Activated T-helper 1 cell treated with anti-CD3 and anti-CD28 coated beads, Interleukin-12 subunit alpha, Interleukin-12 subunit beta, Interleukin-2, Interleukin-4 antibody, amounts not matched to agents 30 ng/mL and 10 ng/mL and 1 ng/mL, durations not matched to agents 14 hours and 24 hours and 36 hours (primary cell): ENCODE measurements at places on chromosomes 4 and X. TPM values are rescaled to one million over a fixed set of nuclear protein-coding genes. Genes with fewer than 3 reads are reported as not detected.
A peak's percentile ranks its signal among the peaks of the same experiment; 100 is the strongest.

Gene WDR17
- total RNA-seq = 1.5 and 1.6 TPM in 2 replicates

GRCh38 chrX:105697984-105698781 is 124.2 kb upstream of the NRK start:
- no peak overlapping the region for H3K4me3 ChIP-seq
- no peak for DNase-seq
- no peaks in the 10 kb centered on the region for H3K4me1 ChIP-seq
- no peaks in the 10 kb centered on the region for H3K27me3 ChIP-seq

GRCh38 chr4:145939856-145940255 is 1.2 kb upstream of the ZNF827 start:
- peaks cover 3% of the 10 kb centered on the region for H3K27me3 ChIP-seq
- DNase-seq = no peak
- peaks cover 33% of the 10 kb centered on the region for H3K4me1 ChIP-seq
- no peak overlapping the region for H3K27ac ChIP-seq
- peak overlapping the region; percentile 95 for H3K4me3 ChIP-seq

- DNase-seq = no peak
- H3K27me3 ChIP-seq = no peaks in the 10 kb centered on the region
- no peak overlapping the region for H3K4me3 ChIP-seq
- no peak overlapping the region for H3K27ac ChIP-seq
- H3K36me3 ChIP-seq = peaks cover 6% of the 10 kb centered on the region
- H3K4me1 ChIP-seq = peaks cover 7% of the 10 kb centered on the region
Observed at GRCh38 chr4:87196927-87197326, 23.5 kb downstream of the KLHL8 start.

DNA sequence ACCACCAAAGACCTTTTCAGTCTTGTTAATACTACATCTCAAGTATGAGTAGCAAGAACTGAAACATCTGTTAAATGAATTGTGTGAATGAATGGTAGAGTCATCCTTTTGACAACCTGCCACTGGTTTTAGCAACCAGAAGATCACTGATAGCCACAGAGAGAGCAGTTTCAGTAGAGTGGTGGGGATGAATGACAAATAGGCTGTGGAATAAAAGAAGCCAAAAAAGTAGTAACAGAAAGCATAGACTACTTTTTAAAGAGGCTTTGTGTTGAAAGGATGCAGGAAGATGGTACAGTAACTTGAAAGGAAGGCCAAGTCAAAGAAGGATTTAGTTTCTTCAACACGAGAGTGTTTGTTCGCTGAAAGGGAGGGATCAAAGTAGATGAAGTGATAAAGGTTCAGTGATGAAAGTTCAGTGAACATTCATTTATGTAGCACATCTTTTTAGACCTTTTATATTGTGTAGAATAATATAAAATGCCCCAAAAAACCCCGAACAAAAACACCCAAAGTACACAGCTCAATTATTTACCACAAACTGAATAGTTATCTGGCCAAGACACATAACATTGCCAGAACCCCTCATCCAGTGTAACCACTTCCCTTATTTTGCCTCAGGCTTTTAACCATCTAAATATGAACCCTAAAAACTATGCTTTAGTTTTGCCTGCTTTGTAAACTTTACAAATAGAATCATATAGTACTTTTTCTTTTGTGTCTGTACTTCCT is 40.1 kb upstream of the EIF1AX start:
- H3K27ac ChIP-seq = peak overlapping the region; percentile 71
- no peaks in the 10 kb centered on the region for H3K27me3 ChIP-seq
- H3K4me3 ChIP-seq = no peak overlapping the region
- peaks cover 32% of the 10 kb centered on the region for H3K36me3 ChIP-seq
- H3K4me1 ChIP-seq = peaks cover 18% of the 10 kb centered on the region
- DNase-seq = no peak

Gene CT55
- not detected in 2 replicates for total RNA-seq

Gene BCAP31
- 156 and 166 TPM in 2 replicates for total RNA-seq

Gene KDR
- not detected in 2 replicates for total RNA-seq

DNA sequence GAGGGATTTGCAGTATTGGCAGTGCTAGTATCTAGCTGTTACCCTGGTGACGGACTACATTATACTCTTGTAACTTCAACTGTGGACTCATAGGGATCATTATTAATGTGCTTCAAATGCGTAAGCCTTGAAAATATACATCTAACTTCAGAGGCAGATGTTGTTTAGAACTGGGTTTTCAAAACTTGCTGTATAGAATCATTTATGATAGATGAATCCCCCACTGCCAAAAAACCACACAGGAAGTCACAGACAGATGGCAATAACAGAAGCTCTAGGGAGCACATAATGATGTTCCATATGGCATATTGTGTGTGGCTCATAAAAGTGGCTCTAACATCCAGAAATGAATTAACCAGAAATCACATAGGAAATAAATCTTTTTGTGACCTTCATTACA is 62.3 kb upstream of the RELL1 start:
- no peaks in the 10 kb centered on the region for H3K4me1 ChIP-seq
- H3K27me3 ChIP-seq = peaks cover 3% of the 10 kb centered on the region
- DNase-seq = no peak
- no peaks in the 10 kb centered on the region for H3K36me3 ChIP-seq
- no peak overlapping the region for H3K27ac ChIP-seq

DNA sequence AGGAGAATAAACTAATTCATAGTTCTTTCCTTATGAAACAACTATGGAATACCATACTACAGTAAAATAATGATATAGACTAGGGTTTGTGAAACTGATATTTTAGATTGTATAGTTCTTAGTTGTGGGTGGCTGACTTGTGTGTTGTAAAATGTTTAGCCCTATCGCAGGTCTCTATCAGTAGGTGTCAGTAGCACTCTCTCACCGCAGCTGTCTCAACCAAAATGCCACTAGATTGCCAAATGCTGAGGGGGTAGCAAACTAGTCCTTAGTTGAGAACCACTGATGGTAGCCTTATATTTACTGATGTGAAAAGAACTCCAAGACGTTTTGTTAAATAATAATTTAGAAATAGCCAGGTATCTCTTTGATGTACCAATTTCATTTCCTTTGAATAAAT is 48.1 kb downstream of the RHOXF2B start:
- H3K27ac ChIP-seq = no peak overlapping the region
- H3K4me1 ChIP-seq = no peaks in the 10 kb centered on the region
- H3K27me3 ChIP-seq = peaks cover 5% of the 10 kb centered on the region
- DNase-seq = no peak

Gene CACNA1F
- 0.05 and 0.13 TPM in 2 replicates for total RNA-seq

Gene MAGEA4
- not detected in 2 replicates for total RNA-seq

- H3K36me3 ChIP-seq = no peaks in the 10 kb centered on the region
- H3K4me1 ChIP-seq = no peaks in the 10 kb centered on the region
- no peak overlapping the region for H3K27ac ChIP-seq
- H3K4me3 ChIP-seq = no peak overlapping the region
Observed at GRCh38 chrX:46235778-46236177, 309.4 kb downstream of the ZNF674 start.

DNA sequence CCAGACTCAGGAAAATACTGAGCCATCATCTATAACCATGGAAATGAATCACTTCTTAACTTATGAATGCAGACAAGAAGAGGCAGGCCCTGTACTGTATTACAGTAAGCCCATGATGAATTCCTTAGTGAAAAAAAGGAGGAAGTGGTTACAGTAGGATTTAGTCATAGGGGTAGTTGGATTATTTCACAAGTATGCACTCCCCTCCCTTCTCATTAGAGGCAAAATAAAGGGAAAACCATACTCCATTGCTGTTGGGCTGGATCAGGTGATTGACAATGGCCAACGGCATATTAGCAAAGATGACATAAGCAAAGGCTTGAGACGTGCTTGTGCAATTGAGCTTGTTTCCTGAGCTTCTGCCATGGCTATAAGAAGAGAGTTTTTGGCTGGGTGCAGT is 181.1 kb upstream of the PRPS2 start:
- no peaks in the 10 kb centered on the region for H3K27me3 ChIP-seq
- H3K4me3 ChIP-seq = no peak overlapping the region
- no peak for DNase-seq
- no peak overlapping the region for H3K27ac ChIP-seq
- no peaks in the 10 kb centered on the region for H3K4me1 ChIP-seq
- no peaks in the 10 kb centered on the region for H3K36me3 ChIP-seq

GRCh38 chr4:75845992-75846391 is 56.3 kb downstream of the PPEF2 start:
- no peak for DNase-seq
- H3K4me1 ChIP-seq = peaks cover 12% of the 10 kb centered on the region
- H3K36me3 ChIP-seq = no peaks in the 10 kb centered on the region
- no peak overlapping the region for H3K4me3 ChIP-seq
- H3K27ac ChIP-seq = no peak overlapping the region

DNA sequence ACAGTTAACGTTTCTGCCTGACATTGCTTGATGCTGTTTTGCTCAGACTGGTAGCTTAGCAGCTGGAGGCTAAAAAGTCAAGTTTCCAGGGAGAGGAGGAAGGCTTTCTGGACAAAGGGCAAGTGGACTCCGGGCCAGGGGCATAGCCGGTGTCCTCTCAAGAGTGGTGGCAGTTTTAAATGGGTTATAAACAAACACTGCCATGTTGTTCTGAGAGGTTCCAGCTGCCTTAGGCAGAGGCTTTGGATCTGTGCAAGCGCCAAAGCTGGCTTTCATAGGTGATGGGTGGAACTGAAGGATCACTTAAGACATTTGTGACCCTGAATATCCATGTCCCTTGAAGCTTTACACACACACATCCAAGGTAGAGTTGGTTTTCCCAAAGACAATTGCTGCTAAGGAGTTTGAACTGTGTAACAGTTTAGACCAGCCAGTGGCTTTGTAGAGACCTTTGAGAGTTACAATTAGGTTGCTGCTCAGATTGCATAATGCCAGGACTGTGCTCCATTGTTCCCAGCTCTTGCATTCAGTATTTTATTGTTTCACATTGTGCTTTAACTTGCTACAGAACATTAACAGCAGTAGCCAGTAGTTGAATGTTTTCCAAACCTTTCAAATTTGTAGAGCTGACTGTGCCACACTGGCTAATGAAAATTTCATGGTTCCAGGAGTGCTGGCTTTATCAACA is 54.1 kb upstream of the AP1S2 start:
- peaks cover 2% of the 10 kb centered on the region for H3K27me3 ChIP-seq
- no peak overlapping the region for H3K4me3 ChIP-seq
- no peak overlapping the region for H3K27ac ChIP-seq
- H3K36me3 ChIP-seq = no peaks in the 10 kb centered on the region
- no peaks in the 10 kb centered on the region for H3K4me1 ChIP-seq
- no peak for DNase-seq

DNA sequence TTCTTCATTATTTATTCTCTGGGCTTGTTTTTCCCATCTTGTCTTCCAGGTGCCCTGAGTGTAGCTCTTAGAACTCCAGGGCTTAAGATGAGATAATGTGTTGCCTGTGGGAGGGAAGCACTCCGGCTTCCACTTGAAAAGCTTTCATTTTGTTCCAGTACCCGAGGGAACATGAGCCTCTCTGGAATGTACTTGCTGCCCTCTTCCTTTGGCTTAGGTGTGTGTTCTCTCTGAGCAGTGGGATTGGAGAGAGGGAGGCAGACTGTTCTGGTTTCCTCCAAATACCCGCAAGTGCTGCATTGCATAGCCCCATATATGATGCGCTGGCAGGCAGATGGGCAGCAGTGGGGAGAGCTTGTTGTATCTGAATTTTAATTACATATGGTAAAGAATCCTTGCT is 861 bp upstream of the DTHD1 start:
- H3K27me3 ChIP-seq = no peaks in the 10 kb centered on the region
- H3K4me3 ChIP-seq = peak overlapping the region; percentile 3
- H3K27ac ChIP-seq = peak overlapping the region; percentile 19
- DNase-seq = no peak
- peaks cover 93% of the 10 kb centered on the region for H3K4me1 ChIP-seq
- peaks cover 32% of the 10 kb centered on the region for H3K36me3 ChIP-seq
